ENCODE measurements at places on chromosomes 13 and 19. TPM values are rescaled to one million over a fixed set of nuclear protein-coding genes. Genes with fewer than 3 reads are reported as not detected.
A peak's percentile ranks its signal among the peaks of the same experiment; 100 is the strongest.

Gene AXL
- 104 TPM for total RNA-seq

Gene NAT14
- total RNA-seq, result 18.8 TPM

Gene CEACAM19
- total RNA-seq, result not detected

Gene N4BP2L2
- total RNA-seq, result 117 TPM

Gene MCEMP1
- total RNA-seq, result 0.96 TPM

Gene B3GNT3
- 0.72 TPM for total RNA-seq

Gene RXFP2
- total RNA-seq, result 0.24 TPM

Gene RFPL4A
- not detected for total RNA-seq

Gene PGLYRP2
- not detected for total RNA-seq

Gene CABP5
- 11.8 TPM for total RNA-seq

Gene FXYD3
- total RNA-seq, result 26.7 TPM

Gene RNF225
- total RNA-seq, result 0.72 TPM

Gene LACC1
- total RNA-seq, result 77.8 TPM

DNA sequence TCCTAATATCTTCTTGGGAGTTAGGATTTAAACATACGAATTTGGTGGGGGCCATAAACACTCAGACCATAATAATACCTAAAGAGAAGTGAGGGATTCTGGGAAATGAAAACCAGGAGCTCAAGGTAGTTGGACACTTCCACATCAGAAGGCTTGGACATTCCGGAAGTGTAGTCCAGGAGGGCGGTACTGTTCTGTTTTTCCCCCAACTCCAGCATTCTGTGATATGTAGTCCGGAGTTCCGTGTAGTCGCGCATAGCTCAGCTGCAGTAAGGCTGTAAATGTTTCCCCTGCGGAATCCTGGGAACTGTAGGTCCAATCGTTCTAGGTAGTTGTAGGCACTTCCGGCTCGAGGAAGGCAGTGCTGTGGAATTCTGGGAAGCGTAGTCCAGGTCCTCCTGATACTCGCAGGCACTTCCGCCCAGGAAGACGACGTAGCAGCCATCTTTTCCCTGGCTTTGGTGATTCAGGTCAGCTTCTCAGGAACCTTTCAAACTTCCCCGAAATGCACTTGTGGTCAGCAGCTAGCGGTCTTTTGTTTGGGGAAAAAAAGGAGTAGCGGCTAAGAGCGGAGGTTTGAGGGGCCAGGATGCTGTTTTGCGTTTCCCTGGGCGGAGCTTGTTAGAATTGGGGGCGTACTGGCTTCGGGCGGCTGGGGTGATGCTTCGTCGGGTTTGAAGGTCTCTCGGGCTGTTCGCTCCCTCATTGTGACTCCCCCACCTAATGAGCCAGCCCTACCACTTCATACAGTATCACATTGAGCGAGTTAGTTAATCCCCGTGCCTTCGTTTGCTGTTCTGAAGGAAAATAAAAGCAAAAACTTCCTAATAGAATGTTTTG, at the start of gene ZNF226:
ZNF226 (plus strand) TSS at position 428 of the 840 bp plus-strand sequence. CDS start 4,981 bp downstream, outside the sequence.
- peak; percentile 100 for DNase-seq

GRCh38 chr19:15248106-15248505, 15.9 kb upstream of the EPHX3 start:
- DNase-seq, result peak; percentile 74

DNA sequence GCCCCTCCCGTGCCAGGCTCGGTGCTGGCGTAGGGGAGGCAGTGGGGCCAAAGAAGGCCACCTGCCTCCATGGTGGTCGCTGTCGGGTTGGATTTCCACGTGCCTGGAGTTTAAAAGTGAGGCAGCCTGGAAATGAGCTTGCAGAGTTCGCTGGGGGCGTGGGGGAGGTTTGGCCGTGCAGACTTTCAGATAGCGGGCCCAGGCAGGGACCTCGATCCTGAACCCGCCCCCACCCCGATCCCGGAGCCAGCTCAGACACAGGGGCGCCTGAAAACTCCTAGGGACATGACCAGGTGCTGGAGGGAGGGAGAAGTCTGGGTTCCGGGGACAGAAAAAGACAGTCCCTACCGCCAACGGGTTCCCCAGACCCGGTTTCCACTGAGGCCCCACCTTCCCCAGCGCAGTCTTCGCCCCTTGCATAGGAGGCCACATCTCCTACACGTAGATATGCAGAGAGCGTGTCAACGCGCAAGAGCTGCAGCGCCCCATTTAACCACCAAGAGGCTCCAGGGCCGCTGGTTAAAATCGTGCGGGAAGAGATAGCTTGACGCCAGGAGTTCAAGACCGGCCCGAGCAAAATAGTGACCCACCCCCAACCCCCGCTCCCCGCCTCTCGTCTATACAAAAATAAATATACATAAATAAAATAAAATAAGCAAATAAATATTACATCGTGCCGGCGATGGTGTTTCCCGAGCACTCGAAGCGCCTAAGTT, 8.5 kb downstream of the CCDC8 start:
- DNase-seq, result peak; percentile 83

DNA sequence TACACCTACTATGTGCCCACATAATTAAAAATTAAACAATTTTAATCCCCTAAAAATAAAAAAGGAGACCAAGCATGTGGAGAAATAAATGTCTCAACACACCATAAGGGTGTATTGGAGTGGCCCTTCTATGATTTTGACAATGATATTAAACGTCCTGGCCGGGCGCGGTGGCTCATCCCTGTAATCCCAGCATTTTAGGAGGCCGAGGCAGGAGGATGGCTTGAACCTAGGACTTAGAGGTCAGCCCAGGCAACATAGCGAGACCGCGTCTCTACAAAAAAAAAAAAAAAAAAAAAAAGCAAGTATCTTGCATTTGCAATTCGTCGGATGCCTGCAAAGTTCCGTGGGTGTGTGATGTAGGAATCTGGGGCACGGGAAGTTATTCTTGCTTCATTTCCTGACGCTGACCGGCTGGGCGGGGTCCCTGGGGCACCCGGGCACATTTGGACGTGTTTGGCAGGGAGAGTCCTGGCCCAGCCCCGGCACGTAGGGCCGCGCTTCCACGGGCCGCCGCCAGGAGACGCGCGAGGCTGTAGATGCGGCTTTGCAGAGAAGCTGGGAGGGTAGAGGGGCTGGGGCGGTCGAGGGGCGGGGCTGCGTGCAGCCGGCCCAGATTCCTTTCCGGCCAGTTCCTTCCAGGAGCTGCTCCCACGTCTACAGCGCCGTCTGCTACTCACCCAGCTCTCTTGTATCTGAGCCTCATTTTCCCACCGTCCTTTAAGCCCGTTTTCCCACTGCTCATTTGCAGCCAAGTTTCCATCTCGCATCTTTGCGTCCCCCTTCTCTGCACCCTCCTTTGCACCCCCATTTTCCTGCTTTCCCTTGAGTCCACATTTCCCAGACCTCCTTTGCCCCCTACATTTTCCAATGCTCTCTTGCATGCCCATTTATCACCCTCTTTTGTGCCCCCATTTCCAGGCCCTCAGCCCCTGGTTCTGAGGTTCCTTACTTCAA, 2.2 kb upstream of the TSPAN16 start:
- peak; percentile 98 for DNase-seq

DNA sequence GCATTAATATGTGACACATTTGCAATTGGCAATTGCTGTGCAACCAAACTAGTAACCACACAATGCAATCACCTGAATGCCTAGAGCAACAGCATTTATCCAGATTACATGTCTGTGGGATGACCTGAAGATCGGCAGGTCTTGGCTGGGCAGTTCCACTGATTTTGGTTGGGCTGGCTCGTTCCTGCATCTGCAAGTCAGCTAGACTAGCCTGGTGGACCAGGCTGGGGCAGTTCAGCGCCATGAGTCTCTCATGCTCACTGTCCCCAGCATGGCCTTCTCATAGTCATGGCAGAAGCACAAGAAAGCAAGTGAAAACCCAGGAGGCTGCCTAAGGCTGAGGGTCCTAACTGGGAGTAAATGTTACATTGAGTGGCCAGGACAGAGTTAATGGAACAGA, 229.1 kb upstream of the TSHZ3 start:
- DNase-seq, result no peak

GRCh38 chr13:43529796-43530195, 257.0 kb downstream of the ENOX1 start:
- DNase-seq, result no peak

- DNase-seq, result peak; percentile 9
These were observed 73.1 kb downstream of the TNFSF13B start for GRCh38 chr13:108342369-108343289.

- no peak for DNase-seq
These were observed 43.2 kb downstream of the CCNA1 start for GRCh38 chr13:36475468-36475867.

GRCh38 chr19:43300876-43301765, 31.8 kb upstream of the PSG9 start:
- DNase-seq, result no peak

GRCh38 chr19:326871-327270, 17.7 kb downstream of the MIER2 start:
- DNase-seq, result no peak

- DNase-seq, result no peak
These were observed 4.9 kb downstream of the SMIM24 start for GRCh38 chr19:3475449-3475848.

- DNase-seq, result no peak
These were observed 796 bp upstream of the LSM14A start for GRCh38 chr19:34171539-34171876.

GRCh38 chr13:100823448-100823847, 148.9 kb upstream of the TMTC4 start:
- no peak for DNase-seq

- no peak for DNase-seq
These were observed 11.3 kb upstream of the BTBD2 start for GRCh38 chr19:2026770-2027169.

GRCh38 chr13:43326100-43326499, 302.7 kb downstream of the DNAJC15 start:
- no peak for DNase-seq

DNA sequence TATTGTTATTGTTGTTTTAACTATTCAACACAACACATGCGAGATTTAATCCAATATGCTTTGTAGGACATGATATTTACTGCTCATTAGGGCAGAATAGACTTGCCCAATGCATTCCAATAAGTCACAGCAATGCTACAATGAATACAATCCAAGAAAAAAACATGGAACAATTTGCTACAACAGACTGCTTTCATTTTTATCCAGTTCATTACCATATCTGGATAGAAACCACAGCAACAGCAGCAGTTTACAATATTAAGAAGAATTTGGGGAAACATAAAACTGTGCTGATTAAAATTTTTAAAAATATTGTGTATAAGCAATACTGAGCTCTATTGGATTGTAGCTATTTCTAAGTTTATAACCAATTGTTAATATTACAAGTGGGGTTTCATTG, 833.0 kb downstream of the DIAPH3 start:
- DNase-seq, result no peak

DNA sequence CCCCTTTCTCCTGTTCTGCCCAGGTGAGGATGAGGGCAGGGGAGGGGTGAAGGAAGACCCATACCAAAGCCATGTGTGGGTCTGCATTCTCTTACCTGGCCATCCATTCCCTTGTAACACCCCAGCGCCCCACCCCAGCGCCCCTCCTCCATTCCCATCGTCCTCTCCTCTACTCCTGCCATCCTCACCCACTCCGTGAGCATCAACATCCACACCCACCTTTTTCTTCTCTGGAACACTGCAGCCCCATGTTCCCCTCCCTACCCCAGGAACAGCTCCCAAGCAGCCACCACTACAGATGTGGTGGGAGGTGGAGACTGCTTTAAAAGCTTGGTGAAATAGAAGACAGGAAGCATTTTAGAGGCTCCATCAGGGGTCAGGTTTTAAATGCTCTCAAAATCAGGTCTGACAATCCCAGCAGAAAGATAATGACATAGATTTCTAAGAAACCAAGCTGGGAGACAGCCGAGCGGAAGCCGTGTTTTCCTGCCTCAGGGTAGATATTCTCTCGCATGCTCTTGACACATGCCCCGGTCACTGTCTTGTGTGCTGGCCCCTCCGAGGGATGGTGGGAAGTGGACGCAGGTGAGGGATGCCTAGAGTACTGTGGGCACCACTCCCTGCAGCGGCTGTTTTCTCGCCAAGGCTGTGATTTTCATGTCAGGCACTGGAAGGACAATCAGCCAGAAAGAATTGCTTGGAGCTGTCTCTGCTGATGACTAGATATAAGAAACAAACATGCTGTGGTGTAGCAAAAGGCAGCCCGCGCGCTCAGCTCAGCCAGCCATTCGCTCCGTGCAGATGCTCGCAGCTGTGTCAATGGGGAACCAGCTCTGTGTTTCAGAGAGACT, 9.8 kb downstream of the MEDAG start:
- no peak for DNase-seq

- peak; percentile 76 for DNase-seq
These were observed 128.2 kb downstream of the TBC1D4 start for GRCh38 chr13:75353781-75354193.

- peak; percentile 80 for DNase-seq
These were observed 9.1 kb downstream of the MAST1 start for GRCh38 chr19:12847159-12848139.

GRCh38 chr19:5678071-5678718, 2.1 kb downstream of the MICOS13 start:
- DNase-seq, result no peak

- no peak for DNase-seq
These were observed 65.0 kb downstream of the ARHGEF7 start for GRCh38 chr13:111179908-111180760.

DNA sequence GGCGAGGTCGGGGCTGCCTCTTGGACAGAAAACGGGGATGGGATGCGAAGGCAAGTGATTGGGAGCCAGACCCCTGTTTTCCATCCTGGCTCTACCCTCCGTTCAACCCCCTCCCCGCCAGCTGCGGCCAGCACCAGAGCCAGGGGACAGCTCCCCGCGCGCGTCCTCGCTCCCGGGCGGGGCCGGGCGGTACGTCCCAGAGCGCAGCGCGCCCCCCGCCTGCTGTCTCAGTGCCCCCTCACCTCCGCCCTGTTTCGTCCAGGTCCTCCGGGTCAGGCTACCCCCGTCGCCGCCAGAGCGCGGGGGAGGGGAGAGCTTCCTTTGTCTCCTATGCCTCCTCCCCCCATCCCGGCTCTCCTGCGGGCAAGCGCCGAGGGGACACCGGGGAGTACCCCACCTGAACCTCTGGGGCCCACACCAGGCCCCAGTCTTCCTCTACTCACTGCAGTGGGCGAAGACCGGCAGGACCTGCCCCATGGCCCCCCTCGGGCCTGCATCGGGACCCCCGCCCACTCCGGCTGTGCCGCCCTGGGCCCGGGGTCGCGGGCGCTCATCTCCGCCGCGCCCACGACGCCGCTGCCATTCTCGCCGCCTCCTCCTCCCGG, 396 bp downstream of the RTN2 start:
- peak; percentile 53 for DNase-seq

- DNase-seq, result no peak
These were observed 29.7 kb downstream of the NKPD1 start for GRCh38 chr19:45130888-45131615.

DNA sequence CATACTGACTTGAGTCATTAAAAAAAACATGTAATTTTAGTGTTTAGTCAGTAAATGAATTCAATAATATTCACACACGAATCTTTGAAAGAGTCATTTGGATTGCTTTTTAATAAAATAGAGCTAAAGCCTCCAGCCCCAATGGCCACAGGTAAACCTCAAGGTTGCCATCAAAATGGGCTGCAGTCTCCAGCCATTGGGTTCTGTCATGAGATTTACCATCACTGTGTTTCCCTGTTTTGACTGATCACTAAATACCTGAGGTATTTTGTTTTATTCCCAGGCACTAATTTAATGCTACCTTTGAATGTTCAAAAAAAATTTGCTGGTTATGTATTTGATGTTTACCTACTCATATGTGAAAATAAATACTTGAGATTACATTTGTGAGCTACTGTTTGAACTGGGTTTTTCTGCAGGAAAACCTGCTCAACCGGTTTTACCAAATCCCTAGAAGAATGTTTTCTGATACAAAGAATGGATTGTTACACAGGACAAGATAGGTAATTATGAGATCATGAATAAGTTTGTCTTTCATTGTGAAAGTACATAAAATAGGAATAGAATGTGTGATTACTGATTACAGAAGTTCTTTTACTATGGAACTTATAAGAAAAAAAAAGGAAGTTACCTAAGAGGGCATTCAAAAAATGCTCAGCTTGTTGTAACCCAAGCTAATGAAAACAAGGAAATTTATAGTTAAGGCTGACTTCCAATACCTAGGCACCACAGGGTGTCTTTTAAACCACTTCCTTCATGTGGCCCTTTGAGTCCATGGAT, 391.3 kb downstream of the EFNB2 start:
- peak; percentile 60 for DNase-seq
